ENCODE measurements at places on chromosomes 7 and 10.

DNA sequence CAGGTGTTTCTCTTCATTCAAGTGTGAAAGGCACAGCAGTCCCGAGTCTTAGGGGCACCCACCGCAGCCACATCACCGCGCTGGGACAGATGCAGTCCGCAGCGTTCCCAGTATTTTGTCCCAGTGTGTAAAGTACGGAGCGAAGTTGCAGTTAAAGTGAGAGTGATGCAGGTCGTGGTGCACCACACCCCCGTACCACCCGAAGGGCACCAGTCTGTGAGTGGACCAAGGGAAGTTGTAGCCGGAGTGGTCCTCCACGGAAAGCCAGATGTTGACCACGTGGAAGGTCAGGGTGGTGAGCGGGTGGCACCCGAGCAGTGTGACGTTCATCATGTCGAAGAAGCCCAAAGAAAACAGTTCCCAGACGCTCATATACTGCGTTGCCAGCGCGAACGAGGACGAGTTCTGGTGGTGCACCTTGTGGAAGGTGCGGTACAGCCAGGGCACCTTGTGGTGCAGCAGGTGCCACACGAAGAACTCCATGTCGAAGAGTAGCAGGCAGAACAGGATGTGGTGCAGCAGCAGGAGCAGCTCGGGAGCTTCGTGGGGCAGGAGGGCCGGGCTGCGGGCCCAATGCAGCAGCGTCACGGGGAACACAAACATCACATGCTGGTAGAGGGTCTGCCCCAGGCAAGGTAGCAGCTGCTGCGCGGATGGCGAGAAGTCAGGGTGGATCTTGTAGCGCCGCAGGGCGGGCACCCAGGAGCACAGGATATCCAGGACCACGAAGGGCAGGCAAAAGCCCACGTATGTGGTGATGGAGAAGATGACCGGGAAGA is 526 bp downstream of the CH25H start:
- no peak for DNase-seq

DNA sequence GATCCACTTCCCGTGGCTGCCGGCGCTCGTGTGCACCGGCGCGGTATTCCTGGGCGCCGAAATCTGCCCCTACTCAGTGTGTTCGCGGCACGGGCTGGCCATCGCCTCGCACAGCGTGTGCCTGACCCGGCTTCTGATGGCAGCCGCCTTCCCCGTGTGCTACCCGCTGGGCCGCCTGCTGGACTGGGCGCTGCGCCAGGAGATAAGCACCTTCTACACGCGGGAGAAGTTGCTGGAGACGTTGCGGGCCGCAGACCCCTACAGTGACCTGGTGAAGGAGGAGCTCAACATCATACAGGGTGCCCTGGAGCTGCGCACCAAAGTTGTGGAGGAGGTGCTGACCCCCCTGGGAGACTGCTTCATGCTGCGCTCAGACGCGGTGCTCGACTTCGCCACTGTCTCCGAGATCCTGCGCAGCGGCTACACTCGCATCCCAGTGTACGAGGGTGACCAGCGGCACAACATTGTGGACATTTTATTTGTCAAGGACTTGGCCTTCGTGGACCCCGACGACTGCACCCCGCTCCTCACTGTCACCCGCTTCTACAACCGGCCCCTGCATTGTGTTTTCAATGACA is 1.3 kb downstream of the CNNM1 start:
- no peak for DNase-seq

GRCh38 chr10:107727767-107728317 is 563.3 kb upstream of the SORCS1 start:
- DNase-seq, result no peak

DNA sequence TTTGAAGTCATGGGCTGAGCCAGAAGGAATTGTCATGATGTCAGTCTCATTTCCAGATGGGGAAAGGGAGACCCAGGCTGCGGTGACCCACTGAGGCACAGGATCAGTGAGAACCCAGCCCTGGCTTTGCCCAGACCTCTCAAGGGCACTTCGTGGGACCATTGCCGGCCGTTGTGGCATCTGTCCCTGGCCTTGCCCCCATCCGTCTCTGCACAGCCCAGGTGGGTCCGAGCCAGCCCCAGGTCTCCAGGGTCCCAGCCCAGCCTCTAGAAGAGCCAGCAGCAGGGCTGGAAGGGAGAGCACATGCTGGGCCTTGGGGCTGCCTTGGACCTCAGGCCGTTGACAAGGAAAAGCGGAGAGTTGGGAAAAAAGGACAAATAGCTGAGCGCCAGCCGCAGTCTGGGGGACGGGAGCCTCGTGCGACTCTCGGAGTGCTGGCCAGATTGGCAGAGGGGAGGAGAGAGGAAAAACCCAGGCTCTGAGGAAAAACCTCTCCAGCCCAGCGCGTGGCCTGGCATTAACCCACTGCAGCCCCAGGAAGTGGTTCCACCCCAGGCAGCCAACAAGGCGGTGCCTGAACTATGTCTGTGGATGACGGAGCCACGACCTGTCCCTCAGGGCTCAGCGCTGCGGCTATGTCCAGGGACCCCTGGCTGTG is 30.2 kb downstream of the GRIFIN start:
- DNase-seq, result no peak
